Anterior cingulate cortex (tissue), 58 donors: ENCODE measurements at places on chromosomes 7 and 10.

DNA sequence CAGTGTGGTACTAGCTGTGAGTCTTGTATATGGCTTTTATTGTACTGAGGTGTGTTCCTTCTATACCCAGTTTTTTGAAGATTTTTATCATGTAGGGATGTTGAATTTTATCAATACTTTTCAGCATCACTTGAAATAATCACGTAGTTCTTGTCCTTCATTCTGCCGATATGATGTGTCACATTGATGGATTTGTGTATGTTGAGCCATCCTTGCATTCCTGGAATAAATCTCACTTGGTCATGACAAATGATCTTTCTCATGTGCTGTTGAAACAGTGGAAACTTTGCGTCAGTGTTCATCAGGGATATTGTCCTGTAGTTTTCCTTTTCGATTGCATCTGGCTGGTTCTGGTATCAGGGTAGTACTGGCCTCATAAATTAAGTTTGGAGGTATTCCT lies 7.1 kb upstream of the PRKAR1B start:
- no peak for DNase-seq

- DNase-seq: no peak
Observed at GRCh38 chr7:98216941-98217622, 5.8 kb downstream of the BHLHA15 start.

- no peak for DNase-seq
Observed at GRCh38 chr10:89867964-89868363, 166.6 kb downstream of the KIF20B start.

- no peak for DNase-seq
Observed at GRCh38 chr7:21300692-21301091, 127.2 kb upstream of the SP4 start.

- no peak for DNase-seq
Observed at GRCh38 chr7:34596887-34597286, 61.1 kb upstream of the NPSR1 start.

DNA sequence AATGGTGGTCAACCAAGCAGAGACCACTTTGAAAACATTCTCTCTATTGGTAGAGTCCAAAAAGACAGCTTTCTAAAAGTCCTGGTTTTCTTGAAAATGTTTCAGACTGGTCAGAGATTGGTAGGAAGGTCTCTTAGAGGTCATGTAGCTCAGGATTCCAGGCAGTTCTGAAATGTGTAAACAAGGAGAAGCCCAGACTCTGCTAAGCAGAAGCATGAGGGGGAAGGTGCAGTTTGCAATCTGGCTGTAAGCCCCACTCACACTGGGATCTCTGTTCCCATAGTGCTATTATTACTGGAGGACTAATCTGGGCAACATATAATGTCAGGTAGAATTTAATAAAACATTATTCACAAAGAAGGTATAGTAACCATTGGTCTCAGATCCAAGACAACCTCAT lies 101.1 kb downstream of the MAGI2 start:
- no peak for DNase-seq

GRCh38 chr7:66306243-66306642 lies 101.1 kb downstream of the TPST1 start:
- no peak for DNase-seq

DNA sequence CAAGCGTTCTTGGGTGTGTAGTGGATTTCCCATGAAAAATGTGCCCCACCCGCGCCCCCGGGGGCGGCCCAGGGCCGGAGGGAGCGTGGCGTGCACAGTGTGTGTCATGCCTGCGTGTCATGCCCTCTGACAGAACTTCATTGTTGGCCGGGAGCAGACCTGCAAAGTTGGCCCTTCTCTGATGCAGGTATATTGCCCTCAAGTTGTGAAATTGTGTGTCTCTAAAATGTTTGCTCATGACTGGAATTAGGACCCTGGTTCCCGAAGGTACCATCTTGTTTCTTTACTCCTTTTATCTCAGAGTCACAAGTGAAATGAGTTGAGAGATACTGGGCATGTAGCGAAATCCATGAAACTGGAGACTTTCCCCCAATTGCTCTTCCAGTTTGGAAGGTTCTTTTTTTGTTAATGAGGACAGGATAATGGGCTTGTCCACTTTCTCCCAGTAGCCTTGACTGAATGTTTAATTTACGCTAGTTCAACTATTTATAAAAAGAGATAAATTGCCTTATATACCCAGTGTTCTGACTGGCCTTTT lies 26.2 kb downstream of the ADK start:
- no peak for DNase-seq

DNA sequence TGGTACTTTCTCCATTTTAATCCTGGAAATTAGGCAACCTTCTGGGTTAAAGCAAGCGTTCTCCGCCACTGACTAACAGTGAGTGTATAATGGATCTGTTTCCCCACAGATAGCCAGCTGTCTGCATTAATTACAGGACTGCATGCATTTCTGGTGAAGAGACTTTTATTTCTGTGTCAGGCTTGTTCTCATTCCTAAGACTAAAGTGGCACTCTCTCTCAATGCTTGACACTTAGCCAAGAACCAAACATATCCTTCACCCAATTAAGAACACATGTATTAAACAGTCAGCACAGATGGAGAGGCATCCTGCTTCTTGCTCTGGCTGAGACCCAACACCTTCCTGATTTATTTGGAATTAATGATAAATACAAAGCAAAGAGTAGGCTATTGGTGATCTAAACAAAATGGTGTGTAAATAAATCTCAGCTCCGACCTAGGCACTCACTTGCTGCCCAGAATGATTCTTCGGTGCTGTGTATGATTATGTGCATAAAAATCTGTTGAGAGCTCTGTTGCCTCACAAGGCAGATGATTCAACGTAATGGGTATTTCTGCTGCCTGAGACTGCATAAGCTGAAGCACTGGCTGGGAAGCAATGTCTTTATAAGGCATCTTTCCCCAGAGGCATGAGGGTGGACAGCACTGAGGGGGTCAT lies 16.8 kb downstream of the CALU start:
- DNase-seq: no peak
